ENCODE measurements at places on chromosomes 5 and 9.

GRCh38 chr5:139246394-139246793, 47.1 kb upstream of the MATR3 start:
- DNase-seq = no peak

- no peak for DNase-seq
Observed at GRCh38 chr9:6109571-6109970, 94.1 kb upstream of the RANBP6 start.

DNA sequence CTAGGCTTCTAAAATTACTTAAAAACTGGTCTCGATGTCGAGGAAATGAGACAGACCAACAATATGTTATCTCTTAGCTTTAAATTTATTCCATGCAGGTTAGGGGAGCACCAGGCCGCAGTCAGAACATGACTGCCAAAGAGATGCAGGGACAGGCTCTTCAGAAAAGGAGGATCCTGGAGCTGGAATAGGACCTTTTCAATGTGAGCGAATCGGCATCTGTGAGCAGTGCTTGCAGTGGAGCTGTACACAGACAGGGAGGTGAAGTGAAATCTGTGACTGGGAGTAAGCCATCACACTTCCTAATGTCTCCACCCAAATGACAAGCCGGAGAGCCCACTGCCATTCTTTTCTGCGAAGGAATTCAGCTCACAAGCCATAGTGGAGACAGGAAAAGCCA, 78.2 kb downstream of the EFNA5 start:
- no peak for DNase-seq

- no peak for DNase-seq
Observed at GRCh38 chr9:13603921-13604320, 324.4 kb upstream of the MPDZ start.
